ENCODE measurements at places on chromosomes 6 and 20.
A peak's percentile ranks its signal among the peaks of the same experiment; 100 is the strongest.

- no peak for DNase-seq
These were observed 118.2 kb downstream of the SLC16A10 start for GRCh38 chr6:111205502-111205901.

GRCh38 chr6:129280749-129281148 lies 397.8 kb downstream of the LAMA2 start:
- DNase-seq = no peak

GRCh38 chr6:24667378-24667803 lies 514 bp downstream of the ACOT13 start:
- no peak for DNase-seq

DNA sequence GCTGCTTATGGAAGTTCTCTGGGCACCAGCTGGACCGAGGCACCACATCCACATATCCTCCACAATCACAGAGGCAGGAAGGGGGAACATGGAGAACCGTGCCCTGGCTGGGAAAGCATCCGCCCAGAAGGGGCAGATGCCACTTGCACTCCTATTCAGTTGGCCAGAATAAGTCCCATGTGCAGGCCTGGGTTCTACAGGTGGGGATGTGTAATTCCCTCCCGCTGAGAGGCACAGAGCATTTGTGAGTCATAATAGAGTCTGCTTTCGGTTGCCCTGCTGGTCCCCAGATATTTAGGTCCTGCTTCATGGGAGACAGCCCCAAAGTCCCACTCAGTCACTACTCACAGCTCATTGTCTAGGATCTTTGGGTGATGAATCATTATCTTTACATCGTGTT lies 104.0 kb downstream of the PHACTR3 start:
- DNase-seq = no peak

GRCh38 chr20:54028276-54029011 lies 42.0 kb downstream of the BCAS1 start:
- DNase-seq = no peak

DNA sequence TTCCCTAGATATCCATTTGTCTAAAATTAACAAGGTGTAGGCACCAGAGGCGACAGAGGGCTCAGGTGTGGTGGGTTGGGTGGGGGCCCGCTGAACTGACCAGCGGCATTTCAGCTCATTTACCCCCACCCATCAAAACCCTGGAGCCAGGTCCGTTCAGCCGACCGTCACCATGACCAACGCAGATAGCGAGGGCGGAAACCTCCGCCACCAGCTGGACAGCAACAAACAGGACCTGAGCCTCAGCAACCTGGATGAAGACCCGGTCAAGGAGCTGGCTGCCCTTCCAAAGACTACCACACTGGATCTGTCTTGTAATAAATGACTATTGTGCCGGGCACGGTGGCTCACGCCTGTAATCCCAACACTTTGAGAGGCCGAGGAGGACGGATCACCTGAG lies 120.8 kb upstream of the LGSN start:
- DNase-seq = no peak

DNA sequence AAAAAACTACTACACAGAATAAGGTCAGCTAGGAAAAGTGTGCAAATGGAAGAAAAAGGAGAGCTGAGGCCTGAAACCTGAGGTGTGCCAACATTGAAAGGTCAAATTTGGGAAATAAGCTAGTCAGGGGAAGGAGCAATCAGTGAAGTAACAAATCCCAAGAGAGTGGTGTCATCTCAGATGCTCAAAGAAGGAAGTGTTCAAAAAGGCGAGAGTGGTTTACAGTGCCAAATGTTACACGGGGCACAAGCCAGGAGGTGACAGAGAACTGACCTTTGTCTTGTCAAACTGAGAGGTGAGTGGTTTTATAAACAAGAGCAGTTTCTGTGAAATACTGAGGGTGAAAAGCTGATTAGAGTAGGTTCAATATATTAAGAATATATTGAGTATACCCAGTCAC lies 83.0 kb upstream of the TCF21 start:
- DNase-seq = no peak

DNA sequence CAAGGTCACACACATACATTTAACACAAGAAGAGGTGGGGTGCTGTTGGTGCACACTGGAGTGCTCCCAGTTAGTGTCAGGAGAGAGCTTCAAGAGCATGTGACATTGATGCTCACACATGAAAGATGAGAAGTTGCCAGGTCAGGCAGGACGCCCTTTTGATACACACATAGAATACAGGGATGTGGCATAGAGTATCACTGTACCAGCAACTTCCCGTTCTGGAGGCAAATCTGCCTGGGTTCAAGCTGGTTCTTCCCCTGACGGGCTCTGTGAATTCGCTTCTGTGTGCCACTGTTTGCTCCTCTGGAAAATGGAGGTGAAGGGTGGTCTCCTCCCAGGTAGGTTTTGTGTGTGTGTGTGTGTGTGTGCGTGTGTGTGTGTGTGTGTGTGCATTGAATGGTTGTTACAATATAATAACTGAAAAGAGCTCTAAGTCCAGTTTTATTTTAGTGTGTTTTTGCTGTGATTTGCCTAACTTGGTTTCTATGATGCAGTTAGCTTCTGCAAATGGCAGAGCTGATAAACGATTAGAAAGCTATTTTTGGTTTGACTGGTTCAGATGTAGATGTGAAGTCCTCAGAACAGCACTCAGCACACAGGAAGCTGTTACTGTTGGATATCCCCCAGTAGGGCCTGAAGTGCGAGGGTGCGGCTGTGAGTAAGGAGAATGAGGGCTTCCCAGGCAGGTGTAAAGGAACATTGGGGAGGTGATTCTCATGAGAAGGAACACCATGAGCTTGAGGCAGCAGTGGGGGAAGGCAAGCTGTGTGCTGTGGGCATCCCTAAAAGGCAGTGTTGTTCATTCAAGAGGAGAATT lies 53.4 kb downstream of the HIVEP1 start:
- no peak for DNase-seq

- peak; percentile 61 for DNase-seq
These were observed 553.7 kb downstream of the CD83 start for GRCh38 chr6:14671261-14671681.

- DNase-seq = peak; percentile 16
These were observed 6.0 kb upstream of the LATS1 start for GRCh38 chr6:149723771-149724417.

DNA sequence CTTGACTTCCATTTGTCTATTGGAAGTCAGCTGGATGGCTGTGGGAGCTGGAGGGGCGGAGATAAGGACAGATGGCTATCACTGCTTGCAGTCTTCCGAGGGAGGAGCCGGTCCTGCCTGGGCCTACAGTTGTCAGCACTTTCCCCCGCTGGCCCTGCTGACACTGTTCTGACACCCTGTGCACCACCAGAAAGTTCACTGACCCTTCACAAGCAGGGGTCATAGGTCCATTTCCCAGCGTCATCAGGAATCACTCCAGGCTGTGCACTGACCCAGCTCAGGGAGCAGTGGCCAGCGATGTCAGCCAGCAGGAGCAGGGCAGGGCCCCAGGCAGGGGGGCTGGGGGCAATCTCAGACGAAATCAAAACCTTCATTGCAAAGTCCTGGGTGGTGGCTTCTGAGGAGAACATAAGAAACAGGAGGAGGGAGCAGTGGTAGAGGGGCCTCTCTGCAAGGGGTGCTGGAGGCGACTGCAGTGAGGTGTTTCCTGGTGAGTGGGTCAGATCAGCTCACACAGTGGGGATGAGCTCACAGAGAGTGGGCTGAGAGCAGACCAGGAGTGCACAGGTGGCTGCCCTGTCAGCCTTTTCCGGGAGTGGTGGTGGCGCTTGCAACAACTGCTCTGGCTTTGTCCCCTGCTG lies 26.5 kb upstream of the PLEKHG1 start:
- DNase-seq = no peak

GRCh38 chr6:23097566-23097965 lies 528.2 kb downstream of the HDGFL1 start:
- DNase-seq = peak; percentile 85

DNA sequence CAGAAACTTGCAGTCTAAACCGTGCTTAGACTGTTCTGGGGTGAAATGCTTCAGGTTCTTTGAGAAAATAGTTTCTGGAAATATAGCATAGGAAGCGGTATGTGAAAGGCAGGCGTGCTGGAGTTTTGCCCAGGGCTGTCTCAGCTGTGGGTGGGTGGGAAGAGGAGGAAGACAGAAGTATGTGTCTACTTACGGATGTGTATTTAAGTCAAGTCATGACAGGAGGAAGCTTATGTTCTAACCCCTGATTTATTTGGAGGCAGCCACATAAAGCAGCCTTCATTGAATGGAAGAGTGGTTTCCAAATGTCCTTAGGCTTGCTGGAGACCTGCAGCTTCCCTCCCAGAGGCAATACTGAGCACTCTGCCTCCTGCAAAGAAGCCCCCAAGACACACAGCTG lies 345.8 kb upstream of the PRND start:
- DNase-seq = peak; percentile 29

DNA sequence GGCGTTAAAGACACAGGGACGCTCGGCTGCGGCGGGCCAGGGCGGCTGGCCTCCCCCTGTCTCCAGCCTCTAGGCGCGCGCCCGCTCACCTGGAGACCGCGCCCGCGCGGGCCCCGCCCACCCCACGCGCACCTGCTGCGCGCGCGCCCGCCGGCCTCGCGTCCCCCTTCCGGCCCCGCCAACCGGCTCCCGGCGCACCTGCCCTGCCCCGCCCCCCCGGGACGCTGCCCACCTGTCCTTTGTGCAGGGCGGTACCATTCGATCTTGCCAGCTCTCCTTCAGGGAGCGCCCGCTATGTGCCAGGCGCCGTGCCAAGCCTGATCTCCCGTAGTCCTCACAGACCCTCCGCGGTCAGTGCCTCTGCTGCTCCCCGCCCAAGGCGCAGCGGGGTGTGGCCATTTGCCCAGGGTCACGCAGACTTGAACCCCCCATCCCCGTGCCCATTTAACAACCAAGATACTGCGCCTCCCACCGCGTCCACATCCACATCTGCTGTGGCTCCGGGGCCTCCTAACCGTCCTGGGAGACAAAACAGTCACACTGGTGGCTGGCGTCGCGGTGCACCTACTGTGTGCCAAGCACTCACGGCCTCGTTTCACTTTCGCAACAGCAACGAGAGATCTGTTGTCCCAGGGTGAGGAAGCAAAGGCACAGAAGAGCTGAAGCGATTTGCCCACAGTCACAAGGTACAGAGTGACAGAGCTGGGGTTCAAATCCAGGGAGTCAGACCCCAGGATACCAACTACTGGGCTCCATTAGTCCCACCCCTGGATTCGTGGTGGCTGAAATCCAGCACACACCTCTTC lies 48.1 kb downstream of the NOL4L start:
- no peak for DNase-seq

DNA sequence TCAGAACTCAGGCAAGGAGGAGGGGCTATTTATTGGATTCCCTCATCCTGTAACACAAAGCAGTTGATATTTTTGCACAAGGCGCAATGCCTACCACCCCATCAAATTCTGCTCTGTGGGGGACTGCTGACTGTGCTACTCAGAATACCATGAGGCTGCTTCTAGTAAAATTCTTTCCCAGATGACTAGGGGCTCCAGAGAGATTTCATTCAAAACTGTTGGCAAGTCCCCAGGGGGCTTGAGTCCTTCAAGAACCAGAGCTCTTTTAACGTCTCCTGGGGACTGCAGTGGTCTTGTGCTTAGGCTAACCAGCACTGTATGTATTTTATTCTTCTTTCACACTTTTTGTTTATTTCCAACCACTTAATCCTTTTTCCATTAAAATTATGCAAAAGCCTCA lies 365.9 kb upstream of the AGPAT4 start:
- DNase-seq = no peak

DNA sequence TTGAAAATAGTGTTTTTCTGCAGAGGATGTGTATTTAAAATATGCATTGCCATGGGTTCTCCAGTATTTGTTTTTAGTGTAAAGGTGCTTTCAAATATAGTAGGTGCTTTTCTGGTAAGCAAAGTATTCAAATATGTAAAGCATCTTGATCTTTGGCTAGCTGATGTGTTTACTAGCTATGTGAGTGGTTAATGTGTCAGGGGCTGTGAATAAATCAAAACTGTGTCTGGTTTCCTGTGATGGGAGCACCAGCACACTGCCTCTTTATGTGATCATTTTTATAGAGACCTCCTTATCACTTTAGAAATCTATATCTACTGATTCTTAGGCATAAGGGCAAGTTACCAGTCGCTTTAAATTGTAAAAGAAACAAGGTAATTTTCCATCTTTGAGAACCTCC lies 388.9 kb upstream of the MAN1A1 start:
- DNase-seq = no peak

DNA sequence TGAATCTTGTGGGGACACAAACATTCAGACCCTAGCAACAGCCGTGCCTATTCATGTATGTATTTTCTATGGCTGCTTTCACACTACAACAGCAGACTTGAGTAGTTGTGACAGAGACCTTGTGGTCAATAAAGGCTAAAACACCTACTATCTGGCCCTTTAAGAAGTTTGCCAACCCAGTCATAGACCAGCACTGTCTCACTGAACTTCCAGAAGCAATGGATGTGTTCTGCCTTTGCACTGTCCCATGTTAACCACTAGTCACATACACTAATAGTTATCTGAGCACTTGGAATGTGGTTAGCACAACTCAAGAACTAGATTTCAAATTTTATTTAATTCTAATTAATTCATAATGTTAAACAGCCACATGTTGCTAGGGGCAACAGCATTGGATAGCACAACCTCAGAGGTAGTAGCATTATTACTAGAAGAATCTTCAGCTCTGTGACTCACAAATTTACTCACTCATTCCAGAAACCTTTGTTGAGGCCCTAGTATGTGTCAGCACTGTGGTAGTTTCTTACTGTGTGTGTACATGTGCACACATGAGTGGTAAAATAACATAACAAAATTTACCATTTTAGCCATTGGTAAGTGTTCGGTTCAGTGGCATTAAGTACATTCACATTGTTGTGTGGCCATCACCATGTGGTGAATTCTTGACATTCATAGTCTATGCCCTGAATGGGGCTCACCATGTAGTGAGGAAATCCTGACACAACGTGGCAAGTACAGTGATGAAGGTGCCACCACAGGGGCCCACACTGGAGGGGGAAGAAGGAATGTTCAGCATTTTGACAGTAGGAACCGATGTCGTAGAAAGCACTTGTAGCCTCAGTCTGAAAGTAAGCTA lies 107.3 kb downstream of the CEP57L1 start:
- DNase-seq = no peak

- no peak for DNase-seq
These were observed 618 bp downstream of the RTN4IP1 start for GRCh38 chr6:106628658-106629102.

GRCh38 chr6:56838965-56839364 lies 115.9 kb upstream of the BEND6 start:
- DNase-seq = no peak

- DNase-seq = no peak
These were observed 96.5 kb downstream of the SMOC2 start for GRCh38 chr6:168537540-168537884.

DNA sequence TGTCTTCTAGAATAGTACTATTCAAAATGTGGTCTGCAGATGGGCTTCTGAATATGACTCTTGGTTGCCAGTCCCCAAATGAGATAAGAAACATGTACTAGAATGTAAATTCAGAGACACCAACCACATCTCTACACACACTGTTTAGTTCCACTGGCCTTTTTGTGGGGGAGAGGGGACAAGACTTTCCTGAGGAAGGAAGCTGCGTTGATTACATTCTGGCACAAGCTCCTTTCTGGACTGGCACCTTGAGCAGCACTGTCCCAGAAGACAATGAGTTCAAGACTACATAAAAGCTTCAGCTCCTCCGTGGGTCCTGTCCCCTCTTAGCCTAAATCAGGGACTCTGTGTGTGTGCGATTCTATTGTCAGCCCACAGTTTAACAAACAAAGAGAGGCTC lies 6.9 kb upstream of the IYD start:
- DNase-seq = no peak

GRCh38 chr6:144346719-144347447 lies 61.7 kb downstream of the UTRN start:
- no peak for DNase-seq

GRCh38 chr6:24673625-24674024 lies 6.7 kb downstream of the ACOT13 start:
- DNase-seq = no peak
